NCI-H2081 (cell line): ENCODE measurements at places on chromosomes 13 and 19.

- DNase-seq = no peak
Observed at GRCh38 chr19:13844130-13844631, 32.8 kb upstream of the NANOS3 start.

DNA sequence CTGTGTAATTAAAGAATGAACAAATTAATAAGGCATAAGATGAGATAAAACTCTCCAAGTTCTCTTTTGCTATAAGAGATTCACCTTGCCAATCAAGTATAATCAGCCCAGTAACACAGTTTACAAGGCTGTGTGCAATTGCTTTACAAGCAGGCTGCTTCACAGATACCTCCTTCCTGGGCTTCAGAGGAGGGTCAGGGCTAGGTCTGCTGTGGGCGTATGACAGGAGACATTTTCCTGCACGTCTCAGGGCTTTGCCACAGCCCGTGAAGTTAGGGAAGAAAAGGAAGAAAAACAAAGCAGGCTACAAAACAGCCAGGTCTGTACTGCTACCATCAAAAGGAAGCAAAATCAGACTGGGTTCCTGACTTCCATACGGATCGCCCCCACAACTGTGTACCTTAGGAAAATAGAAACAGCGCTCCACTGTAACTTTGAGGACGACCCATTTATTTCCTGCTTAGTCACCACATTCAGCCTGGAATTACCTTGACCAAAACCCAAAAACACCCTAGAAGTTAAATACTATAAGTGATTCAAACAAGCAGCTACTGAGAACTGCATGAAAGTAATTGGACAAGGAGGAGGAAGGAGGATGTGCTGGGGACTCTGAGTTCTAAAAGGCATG lies 12.4 kb downstream of the EFNB2 start:
- DNase-seq = no peak

- DNase-seq = no peak
Observed at GRCh38 chr13:46340011-46340410, 47.0 kb downstream of the RUBCNL start.

DNA sequence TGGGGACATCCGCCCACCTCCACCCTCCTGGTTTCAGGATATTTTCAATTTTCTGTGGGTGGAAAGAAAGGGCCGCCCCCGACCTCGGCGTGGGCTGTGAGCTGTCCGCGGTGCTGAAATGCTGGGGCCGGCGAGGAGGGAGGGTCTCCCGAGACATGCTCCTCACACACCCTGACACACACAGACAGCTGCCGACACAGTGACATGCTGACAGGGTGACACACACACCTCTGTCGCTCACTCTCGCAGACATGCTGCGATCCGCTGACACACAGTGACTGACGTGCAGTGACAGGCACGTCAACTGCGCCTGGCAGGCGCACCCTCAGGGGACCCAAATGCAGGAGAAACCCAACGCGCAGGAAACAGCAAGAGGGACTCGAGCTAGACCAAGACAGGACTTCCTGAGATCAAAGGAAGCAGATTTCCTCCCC lies 25.1 kb upstream of the MEIS3 start:
- DNase-seq = no peak

GRCh38 chr19:44113784-44114390 lies 688 bp downstream of the ZNF225 start:
- no peak for DNase-seq

DNA sequence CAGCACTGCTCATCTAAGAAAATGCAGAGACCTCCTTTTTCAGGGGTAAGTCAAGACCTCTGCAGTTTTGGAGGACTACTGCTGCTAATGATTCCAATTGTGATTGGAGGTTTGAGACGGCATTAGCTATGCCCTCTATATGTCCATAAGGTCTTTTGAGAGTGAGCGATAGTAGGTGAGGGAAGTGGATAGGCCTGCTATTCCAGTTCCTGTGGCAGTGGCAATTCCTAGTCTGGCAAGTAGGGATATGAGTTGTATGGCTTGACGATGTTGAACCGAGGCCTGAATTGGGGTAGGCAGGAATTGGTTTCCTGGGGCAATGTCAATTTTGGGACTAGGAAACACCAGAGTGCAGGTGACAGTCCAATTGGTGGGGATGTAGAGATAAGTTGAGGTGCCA lies 913.1 kb upstream of the SLITRK5 start:
- DNase-seq = no peak

DNA sequence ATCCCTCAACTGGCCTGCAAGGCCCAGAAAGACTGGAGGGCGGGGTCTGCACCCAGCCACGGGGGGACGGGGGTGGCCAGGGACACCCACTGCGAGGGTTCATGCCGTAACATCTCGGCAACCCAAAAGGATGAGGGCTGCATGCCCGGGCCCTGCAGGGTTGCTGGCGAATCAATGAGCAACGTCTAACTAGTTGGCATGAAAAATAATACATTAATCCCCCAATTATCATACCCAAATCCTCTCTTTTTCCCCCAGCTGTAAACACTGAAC lies 232.2 kb downstream of the TUBA3C start:
- no peak for DNase-seq

DNA sequence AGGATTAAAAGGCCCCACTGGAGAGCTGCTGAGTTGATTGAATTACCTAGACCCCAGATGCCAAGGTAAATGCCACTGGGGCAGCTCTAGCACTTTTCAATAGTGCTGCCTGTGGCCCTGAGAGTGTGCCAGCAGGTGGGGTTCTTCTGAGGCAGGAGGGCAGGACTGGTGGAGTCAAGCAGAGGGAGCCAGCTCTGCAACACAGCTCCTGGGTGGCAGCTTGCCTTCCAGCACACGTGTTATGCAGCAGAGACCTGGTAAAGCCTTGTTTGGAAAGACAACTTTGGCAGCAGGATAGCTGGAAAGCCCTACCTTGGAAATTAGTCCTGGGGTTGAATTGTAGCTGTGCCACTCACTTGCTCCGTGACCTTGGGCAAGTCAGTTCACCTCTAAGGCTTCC lies 306.6 kb downstream of the ATP8A2 start:
- no peak for DNase-seq

GRCh38 chr19:45439190-45439568 lies 15.5 kb upstream of the ERCC1 start:
- DNase-seq = no peak

DNA sequence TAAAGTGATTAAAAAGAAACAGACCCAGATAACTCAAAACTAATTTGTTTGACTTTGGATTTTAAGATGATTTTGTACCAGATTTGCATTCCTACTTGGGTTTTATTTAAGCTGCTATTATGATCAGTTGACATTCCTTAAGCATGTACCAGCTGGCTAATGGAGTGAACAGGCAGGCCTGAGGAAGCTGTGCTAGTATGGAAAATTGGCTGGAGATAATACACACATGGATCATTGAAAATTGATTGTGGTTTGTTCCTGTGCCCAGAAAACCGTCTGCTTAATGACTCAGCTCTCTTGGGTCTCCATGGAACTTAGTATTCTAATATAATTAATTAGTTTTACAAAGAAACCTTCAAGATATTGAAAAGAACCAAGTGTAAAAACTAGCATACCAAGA lies 22.6 kb downstream of the POLR1D start:
- DNase-seq = no peak

DNA sequence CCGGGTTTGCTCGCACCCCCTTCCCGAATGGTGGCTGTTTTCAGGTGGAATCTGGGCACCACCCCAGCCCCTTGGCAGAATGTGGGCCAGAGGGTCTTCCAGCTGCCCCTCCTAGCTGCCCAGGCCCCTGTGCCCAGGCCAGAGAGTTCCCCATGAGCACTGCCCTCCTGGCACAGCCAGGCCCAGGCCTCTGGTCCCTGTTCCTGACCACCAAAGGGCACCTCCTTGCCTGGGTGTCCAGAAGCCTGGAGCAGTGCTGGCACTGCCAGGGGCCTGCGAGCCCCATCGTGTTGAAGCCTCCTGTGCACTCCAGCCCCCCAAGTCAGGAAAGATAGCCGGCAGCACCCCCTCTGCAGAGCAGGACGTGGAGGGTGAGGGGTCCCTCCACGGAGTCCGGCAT lies 23.4 kb downstream of the PIAS4 start:
- DNase-seq = no peak

GRCh38 chr19:482186-483041 lies 13.9 kb upstream of the MADCAM1 start:
- no peak for DNase-seq

DNA sequence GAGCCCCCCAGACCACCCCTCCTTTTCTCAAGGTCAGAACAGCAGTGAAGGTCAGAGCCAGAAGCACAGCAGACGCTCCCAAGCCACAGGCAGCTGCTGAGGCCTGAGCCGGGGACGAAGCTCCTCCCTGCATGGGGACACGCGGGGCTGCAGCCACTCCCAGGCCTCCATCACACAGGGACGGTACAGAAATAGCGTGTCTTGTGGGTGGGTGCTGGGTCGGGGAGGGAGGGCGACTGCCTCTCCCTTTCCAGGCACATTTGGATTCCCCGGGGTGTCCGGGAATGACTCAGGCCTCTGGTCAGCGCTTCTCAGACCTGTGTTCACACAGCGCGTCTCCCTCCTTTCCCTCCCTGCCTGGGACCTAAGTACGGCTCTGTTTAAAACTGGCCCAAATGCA lies 33.2 kb downstream of the RASA3 start:
- no peak for DNase-seq

- no peak for DNase-seq
Observed at GRCh38 chr13:75353781-75354193, 128.2 kb downstream of the TBC1D4 start.

DNA sequence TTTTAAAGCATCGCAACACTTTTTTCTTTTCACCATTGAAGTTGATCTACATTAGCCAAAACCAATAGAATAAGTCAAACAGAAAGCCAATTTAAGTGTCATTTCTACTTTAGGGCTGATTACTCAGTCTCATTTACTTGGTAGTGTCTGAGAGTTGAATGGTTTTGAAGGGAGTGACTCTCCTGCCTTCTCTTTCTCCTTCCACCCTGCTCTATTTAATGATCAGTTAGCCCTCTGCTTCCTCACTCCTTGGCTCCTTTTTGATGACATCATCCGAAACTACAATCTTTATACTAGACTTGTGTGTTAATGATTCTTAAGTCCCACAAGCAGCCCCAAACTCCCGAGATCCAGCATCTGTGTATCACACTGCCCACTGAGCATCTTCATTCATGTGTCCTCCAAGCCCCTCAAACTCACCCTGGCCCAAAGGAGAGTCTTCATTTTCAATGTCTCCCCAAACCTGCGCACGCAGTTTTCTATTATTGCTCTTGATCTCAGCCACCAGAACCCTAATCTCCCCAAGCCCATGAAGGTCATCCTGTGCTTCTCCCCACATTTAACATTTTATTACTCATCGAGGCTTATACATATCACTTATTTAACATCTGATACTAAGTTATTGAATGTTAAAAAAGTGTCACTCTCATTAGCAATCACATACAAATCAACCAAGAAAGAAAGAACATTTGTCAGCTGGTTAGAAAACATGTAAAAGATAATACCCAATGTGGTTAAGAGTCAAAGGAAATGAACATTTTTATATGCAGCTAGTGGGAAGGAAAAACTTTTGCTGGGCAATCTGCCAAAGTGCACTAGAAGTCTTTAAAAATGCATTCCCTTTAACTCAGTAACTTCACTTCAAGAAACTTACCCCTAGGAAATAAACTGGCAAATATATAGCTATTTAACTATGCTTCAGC lies 32.2 kb upstream of the ARGLU1 start:
- DNase-seq = no peak

GRCh38 chr13:53010374-53011105 lies 18.1 kb upstream of the OLFM4 start:
- DNase-seq = no peak

DNA sequence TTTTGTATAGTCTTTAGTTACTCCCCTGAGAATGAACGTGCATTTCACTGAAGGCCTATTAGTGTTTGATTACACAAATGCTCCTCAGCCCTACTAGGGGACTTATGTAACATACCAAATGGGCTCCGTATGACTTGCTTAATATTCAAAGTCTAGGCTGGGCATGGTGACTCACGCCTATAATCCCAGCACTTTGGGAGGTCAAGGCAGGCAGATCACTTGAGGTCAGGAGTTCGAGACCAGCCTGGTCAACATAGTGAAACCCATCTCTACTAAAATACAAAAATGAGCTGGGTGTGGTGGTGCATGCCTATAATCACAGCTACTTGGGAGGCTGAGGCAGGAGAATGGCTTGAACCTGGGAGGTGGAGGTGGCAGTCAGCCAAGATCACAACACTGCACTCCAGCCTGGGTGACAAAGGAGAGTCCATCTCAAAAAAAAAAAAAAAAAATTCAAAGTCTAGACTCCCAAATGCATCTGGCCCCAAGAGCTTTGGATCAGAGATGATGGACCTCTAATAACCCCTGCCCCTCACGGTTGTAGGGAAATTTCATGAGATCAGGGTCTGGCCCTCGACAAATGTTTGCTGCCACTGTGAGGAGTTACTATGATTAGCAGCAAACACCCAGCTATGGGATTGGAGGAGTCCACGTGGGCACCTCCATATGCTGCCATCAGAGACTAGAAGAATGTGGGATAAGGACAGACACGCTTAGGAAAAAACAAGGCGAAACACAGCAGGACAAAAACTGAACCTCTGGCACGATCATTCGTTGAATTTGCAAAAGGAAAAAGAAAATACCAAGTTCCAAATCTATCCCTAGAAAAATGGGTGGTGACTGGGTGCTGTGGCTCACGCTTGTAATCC lies 4.6 kb downstream of the FBXO17 start:
- DNase-seq = no peak

GRCh38 chr13:48494874-48495273 lies 38.0 kb downstream of the RCBTB2 start:
- DNase-seq = no peak

DNA sequence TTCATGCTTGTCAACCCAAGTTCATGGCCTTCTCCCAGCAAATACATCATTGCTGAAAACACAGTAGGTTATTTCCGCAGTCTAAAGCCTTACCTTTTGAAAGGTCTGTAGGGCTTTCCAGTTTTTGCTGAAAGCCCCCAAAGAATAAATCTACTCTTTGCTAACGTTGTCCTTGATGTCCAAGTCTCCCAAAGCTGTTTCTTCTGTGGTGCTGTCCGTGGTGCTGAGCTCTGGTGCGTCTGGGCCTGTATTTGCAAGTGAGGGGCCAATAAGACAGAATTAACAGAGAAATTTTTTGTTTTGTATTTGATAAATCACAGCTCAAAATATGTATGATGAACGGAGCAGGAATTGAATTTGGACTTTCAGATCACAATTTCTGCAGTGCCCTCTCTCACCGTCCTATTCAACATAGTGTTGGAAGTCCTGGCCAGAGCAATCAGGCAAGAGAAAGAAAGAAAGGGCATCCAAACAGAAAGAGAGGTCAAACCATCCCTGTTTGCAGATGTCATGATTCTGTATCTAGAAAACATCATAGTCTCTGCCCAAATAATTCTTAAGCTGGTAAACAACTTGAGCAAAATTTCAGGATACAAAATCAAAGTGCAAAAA lies 9.8 kb upstream of the LGALS16 start:
- no peak for DNase-seq

DNA sequence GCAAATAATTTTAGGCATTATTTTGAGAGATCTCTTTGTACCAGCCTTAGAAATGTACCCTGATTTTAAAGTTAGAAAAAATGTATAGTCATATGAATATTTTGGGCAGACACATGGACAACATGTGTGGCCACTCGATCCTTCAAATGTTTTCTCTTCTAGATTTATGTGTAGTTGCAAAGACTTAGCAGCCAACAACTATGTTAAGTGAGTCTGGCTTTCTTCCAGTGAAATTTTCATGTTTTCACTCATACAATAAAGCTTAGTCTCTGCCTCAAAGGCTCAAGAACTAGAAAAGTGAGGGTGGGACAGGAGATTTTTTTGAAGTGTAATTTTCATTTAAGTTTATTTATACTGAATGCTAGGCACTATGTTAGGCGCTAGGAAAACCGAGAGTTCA lies 207.7 kb upstream of the DACH1 start:
- DNase-seq = no peak
